M059J (cell line): ENCODE measurements at places on chromosomes 1 and 21. TPM values are rescaled to one million over a fixed set of nuclear protein-coding genes. Genes with fewer than 3 reads are reported as not detected.

Gene FCRL1
- not detected in 2 replicates for total RNA-seq

Gene PLPPR4
- 10.5 and 12.3 TPM in 2 replicates for total RNA-seq

Gene DENND4B
- total RNA-seq = 8.4 and 9.0 TPM in 2 replicates

Gene PRRX1
- total RNA-seq = 21.6 and 22.3 TPM in 2 replicates

GRCh38 chr1:237702161-237702560 is 188.6 kb downstream of the ZP4 start:
- no peak for DNase-seq

- DNase-seq = peak; percentile 95
Measured at GRCh38 chr1:24201941-24202440, 14.9 kb upstream of the IFNLR1 start.
